ENCODE measurements at places on chromosomes 7 and 10.

- no peak for DNase-seq
Observed at GRCh38 chr7:91243591-91244301, 20.5 kb upstream of the FZD1 start.

- no peak for DNase-seq
Observed at GRCh38 chr7:134420424-134421125, 38.3 kb downstream of the AKR1B1 start.

DNA sequence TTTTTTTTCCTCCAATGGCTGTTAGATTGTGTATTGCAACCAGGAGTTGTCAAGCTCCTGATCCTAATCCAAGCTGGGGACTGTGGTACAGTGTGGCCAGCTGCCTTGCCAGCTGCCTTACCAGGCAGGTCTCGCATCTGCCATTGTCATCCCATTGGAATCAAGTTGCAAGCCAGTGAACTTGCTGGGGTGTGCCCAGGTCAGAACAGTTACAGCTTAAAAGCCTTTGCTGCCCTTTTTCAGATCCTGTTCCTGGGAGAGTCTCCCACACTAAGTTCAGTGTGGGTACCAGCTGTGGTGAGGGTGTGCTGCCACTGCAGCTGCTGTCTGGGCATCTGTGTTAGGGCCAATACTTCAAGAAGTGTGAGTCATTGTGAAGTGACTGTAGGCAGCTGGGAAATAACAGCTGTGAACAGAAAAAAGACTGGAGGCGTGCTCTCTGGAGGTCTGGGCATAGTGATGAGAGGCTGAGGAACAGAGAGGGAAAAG, 72.8 kb downstream of the CCNY start:
- no peak for DNase-seq

DNA sequence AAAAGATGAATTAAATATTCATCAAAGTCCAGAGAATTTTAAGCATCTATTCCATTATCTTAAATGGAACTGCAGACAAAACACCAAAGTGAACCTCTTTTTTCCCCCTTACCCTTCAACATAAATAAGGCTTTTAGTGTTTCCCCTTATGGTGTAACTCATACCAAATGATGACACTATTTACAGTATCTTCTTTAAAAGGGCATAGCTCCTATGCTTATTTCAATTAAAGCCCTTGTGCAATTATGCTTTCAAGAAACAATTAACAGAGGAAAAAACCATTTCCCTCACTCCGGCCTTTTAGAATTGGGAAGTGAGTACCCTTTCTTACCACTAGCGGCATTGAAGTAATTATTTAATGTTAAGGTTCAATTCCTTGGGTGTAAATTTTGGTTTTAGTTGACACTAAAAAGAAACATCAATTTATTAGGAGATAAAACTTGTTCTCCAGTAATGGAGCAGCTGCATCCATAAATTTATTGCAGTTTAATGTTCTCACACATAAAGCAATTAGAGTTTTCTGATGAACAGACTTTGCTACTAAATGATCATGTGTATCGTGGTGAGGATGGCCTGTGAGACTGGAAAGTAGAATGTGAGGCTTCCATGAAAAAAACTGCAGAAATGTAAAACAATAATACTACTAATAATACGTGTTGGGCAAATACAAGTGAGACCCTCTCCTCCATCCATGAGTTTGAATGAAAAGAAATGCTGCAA, 661.3 kb downstream of the PARD3 start:
- no peak for DNase-seq

GRCh38 chr10:131561897-131562296, 250.4 kb upstream of the TCERG1L start:
- no peak for DNase-seq

- DNase-seq, result no peak
Observed at GRCh38 chr7:84821671-84822534, 365.0 kb downstream of the SEMA3D start.

- DNase-seq, result no peak
Observed at GRCh38 chr7:47458057-47458456, 123.9 kb downstream of the TNS3 start.

- DNase-seq, result no peak
Observed at GRCh38 chr7:80136261-80137055, 1.8 kb downstream of the GNAI1 start.

DNA sequence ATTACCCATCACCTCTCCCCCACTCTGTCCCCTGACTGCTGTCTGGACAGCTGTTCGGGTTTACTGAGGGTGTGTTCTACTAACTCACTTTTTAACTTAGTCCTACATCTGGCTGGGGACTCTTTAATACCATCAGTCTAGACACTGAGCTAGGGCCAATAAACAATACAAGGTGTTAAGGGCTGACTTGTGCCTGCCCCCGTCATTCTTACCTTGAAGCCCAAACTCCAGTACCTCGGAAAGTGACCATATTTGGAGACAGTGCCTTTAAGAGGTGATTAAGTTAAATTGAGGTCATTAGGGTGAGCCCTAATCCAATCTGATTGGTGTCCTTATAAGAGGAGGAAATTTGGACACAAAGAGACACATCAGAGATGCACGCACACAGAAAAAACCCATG, 35.7 kb downstream of the STEAP1B start:
- no peak for DNase-seq

DNA sequence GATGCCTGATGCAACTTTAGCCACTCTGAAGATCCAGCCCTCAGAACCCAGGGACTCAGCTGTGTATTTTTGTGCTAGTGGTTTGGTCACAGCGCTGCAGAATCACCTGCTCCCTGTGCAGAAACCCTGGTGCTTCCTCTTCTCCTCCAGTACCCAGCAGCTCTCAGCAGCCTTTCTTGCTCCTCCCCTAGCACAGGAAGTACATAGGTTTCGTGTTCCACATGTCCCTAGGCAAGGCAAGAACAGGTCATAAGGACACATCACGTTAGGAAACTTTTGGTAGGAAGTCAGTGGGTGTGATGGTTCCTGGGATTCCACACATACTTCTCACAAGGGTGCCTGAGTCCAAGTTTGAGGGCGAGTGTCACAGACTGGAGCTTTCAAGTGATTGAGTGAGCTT, 167.9 kb upstream of the PRSS1 start:
- DNase-seq, result peak; percentile 48

DNA sequence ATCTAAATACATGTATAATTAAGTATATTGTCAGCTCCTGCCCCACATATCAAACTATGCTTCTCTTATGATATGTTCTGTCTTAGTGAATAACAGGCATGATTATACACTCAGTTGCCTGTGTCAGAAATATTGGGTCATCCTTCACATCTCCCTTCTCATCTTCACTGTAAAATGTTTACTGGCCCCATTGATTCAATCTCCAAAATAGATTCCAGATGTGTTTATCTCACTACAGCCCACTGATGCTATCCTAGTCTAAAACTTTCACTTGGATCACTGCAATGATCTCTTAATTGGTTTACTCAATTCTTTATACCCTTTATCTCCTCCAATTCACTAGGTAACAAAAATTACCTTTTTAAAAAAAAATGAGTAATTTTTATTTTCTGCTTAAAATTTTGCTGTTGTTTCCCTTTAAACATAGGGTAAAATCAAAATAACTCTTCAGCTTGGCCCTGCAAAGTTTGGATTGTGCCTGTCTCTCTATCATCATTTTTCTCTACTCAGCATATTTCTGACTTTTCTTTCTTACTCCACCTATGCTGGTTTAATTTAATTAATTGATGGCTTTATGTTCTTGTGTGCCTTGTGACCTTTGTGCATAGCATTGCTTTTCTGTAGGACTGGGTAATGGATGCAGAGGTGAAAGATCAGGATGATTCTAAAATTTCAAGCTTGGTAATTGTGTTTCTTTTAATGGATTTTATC, 233.9 kb upstream of the FOXP2 start:
- DNase-seq, result no peak

DNA sequence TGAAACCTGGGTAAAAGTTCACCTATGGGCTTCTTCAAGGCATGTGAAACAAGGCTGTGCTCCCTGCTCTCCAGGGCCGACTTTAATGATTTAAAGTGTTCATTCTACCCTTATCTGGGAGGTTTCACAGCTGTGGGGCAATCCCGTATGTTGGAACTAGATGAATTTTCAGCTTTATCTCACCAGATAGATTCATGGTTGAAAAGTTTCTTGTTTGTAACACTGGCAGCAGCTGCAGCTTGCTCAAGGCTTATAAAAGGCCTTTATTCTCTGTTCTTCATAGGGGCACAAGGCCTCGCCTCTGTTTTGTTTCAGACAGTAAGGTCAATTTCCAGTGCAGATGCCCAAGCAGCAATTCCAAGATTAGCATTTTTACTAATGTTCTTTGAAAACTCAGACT, 70.4 kb upstream of the DNAJB12 start:
- DNase-seq, result no peak

GRCh38 chr7:156466272-156466671, 174.3 kb upstream of the RNF32 start:
- no peak for DNase-seq

GRCh38 chr10:1604246-1604645, 133.1 kb downstream of the ADARB2 start:
- DNase-seq, result no peak

- no peak for DNase-seq
Observed at GRCh38 chr7:48899932-48900331, 24.4 kb upstream of the CDC14C start.

DNA sequence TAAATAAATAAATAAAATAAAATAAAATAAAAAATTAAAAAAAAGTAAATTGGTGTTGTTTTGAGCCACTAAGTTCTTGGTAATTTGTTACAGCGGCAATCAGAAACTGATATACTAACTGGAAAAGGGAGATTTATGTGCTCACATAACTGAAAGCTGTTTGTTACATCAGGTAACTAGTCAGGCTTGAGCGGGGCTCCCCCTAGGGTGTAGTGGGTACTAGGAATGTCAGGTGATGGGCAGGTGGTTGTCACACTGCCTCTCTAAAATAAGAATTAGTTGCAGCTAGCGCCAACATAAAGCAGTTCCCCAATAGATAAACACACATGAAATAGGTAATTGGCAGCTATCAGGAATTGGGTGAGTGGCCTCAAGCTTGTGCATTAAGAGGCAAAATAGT, 1336.9 kb downstream of the XPNPEP1 start:
- DNase-seq, result no peak

DNA sequence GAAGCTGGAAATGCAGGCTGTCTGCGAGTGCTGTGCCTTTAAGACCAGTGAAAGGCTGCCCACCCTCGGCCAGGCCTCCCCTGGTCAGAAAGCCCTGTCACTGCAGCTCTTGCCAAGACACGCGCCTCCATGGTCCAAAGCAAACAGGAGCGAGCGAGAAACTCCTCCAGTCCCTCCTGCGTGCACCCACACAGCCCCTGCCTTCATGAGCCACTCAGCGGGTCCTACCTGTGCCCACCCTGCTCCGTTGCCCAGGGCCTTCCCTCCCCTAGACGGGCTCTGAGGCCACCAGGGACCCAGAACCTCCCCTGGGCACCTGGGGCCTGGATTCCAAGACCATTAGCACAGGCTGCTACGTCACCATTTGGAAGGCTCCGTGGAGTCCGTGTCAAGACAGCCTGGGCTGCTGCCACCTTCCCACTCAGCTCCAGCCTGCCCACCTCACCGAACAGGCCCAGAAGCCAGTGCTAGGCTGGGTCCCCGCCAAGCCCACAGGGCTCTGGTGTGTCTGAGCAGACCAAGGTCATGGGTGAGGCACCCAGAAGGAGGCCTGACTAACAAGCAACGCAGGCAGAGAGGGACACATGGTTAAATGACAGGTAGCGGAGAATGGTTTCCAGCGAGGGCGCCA, 144.5 kb downstream of the NEURL1 start:
- DNase-seq, result no peak

- DNase-seq, result no peak
Observed at GRCh38 chr7:96287559-96287958, 34.3 kb downstream of the SLC25A13 start.

DNA sequence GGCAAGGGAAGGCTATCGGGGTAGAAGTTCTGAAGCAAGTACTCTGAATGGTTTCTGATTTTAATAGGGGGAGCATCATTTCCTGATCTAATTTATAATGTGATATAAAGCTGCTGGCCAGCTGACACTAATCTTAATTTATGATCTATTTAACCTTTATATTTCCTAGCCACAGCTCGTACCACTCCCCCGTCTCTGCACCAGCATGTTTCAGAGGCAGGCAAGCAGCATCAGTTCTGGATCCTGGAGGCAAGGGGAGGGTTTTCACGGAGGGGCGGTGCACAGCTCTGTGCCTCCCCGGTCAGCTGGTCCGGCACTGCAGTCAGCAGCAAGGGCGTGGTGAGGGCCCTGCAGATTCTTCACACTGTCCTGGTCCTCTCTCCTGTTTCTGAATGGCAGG, 30.0 kb downstream of the MGMT start:
- DNase-seq, result no peak

- DNase-seq, result no peak
Observed at GRCh38 chr10:126702181-126702580, 31.7 kb upstream of the C10orf90 start.

DNA sequence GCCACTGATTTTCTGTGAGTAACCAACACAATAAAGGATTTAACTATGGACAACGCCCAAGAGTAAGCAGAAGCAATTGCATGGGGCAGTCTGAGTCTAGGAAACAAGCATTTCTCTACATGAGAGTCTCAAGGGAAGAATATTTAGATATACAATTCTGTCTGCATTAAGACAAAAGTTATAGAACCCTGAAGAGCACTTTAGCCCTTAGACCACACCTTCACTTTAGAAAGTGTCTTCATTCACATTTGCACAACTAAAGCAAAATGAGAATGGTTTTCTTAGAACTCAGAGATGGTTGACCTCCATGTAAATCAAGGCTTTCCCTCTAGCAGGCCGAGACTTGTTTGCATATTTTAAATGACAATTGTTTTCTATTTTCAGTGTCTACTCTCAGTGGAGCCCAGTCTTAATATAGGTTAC, 25.5 kb upstream of the TRIM24 start:
- DNase-seq, result no peak

DNA sequence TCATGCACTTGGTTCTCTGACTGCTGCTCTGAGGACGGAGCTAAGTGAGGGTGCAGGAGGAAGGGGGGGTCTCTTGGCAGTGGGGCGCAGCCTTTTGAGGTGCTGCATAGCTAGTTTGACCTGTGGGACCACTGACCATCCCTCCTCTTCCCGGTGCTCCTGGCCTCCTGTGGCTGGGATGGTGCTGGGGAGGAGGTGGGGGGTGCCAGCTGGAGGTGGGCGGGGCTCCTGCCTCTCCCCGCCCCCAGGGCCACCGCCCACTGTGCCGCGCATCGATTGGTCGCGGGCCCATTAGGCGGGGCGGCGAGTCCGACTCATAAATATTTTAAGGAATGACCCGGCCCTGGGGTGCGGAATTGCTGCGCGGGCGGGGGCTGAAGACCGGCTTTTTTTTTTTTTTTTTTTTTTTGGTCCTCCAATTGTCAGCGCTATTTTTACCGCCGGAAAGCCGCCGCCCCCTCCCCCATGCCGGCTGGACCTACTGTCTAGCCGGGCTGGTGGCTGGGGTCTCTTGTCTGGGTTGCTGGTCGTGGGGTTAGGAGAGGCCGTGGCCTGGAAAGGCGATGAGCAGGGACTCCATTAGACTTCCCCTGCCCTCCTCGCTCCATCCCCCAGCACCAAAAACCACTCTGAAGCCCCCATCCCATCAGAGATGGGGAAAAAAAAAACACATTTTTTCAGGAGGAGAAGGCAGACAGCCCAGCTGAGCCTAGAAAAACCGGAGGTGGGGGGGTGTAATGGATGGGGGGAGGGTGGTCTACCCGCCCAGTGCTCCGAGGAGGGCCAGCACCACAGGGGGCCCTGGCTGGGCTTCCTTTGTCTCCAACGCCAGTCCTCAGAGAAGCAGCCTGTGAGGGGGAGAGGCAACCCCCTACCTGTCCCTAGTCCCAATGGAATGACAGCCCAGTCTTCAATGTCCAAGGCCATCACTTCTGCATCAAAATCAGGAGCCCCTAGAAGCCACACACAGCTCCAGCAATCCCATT, 6.4 kb downstream of the SH2B2 start:
- no peak for DNase-seq
